ENCODE measurements at places on chromosomes 2 and 18.

GRCh38 chr2:164574931-164575330 is 46.4 kb downstream of the GRB14 start:
- DNase-seq, result no peak

DNA sequence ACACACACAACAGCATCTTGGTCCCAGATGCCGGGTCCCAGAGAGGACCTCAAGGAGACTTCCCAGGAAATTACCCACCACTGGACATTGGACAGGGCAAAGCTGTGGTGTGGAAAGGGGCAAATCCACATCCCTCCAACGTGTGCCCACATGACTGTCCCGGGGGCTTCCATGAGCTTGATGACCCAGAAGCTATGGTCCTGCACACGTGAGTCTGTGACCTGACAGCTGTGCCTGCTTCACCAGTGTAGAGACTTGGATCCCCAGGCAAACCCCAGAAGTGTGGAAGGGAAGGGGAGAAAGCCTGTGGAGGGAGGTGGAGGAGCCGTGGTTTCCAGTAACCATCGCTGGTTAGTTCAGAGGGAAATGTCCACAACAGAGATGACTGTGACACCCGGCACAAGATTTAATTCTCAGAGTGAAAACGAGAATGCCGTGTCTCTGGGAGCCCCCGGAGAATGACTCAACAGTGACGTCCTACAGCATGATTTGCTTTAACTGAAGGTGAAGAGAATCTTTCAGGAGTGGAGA is 19.1 kb upstream of the GPR55 start:
- DNase-seq, result no peak

- no peak for DNase-seq
Measured at GRCh38 chr2:70921839-70922234, 13.9 kb upstream of the ATP6V1B1 start.

GRCh38 chr2:224063298-224063648 is 24.2 kb upstream of the SERPINE2 start:
- no peak for DNase-seq

- DNase-seq, result no peak
Measured at GRCh38 chr2:224932522-224932921, 109.7 kb downstream of the DOCK10 start.

DNA sequence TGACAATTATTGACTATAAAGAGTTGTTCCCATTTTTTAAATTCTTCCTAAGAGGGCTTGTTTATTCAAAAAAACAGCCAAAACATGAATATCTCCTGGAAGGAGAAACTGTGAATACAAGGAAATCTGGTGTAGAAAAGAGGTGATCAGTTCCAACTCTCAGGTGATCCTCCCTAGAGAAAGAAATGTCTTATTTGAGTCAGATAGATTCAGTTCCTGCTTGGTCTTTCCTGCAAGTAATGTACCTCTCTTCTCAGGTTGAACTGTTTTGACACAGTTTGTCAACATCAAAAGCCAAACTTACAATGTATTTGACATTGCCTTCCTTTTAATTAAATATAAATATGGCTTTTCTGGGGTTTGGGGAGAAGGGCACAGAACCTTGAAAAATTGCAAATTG is 567.4 kb downstream of the ARHGAP15 start:
- no peak for DNase-seq

DNA sequence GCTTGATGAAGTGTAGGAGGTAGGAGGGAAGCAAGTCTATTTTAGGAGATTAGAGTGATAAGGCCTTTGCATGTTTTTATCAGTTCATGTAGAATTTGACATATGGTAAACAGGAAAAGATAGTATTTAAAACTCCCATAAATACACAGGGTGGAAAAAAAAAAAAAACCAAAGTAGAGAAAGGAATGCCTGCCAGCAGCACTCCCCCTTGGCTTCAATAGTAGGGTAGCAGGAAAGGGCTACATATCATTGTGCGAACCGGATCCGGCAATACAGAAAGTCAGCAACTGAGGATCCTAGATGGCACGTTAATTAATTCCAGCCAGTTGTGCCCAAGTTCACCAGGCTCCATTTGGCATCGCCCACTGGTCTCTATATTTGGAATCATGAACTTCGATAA is 159.6 kb upstream of the SMIM21 start:
- no peak for DNase-seq

DNA sequence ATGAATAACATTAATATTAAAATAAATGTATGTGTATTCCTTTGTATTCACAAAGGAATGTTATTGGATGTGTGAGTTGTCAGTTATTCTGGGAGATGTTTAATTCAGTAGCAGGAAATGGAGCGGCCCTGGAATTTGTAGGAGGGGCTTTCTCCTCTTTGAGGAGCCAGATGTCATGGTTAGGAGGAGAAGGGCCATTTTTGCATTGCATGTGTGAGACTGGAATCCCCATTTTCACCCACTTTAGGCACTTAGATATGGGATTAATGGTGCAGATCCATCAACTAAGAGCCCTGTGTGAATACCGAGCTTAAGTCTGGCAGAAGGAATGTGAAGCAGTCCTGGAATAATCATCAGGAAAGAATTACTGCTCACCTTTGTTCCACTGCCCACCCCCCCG is 439.2 kb downstream of the PARD3B start:
- DNase-seq, result no peak

DNA sequence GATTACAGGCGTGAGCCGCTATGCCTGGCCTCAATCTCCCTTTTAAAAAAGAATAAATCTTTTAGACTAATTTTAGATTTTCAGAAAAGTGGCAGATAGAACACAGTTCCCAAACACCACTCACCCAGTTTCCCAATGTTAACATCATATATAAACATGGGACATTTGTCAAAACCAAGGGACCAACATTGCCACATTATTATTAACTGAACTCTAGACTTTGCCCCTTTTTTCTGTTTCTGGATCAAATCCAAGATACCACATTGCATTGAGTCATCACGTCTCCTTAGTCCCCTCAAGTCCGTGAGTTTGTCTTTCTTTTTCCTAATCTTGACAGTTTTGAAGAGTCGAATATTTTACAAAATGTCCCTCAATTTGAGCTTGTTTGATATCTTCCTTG is 2.4 kb downstream of the C2orf42 start:
- no peak for DNase-seq

GRCh38 chr18:38572554-38573111 is 1007.0 kb upstream of the CELF4 start:
- no peak for DNase-seq

- no peak for DNase-seq
Measured at GRCh38 chr2:239146741-239147181, 254.1 kb downstream of the HDAC4 start.

Measured in amniotic stem cell (primary cell).